ENCODE measurements at places on chromosomes 7 and 10.
A peak's percentile ranks its signal among the peaks of the same experiment; 100 is the strongest.

DNA sequence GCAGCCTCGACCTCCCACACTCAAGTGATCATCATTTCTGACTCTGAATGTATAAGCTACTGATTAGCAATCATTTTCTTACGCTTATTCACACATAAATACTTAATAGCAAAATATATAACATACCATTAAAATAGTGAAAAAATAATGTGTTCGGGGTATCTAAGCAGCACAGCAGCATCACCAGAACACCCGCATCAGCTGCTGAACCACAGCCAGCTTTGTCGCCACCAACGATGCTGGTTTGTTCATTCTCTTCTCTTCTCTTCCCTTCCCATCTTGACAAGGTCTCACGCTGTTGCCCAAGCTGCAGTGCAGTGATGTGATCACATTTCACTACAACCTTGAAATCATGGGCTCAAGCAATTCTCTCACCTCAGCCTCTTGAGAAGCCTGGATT, 425.1 kb upstream of the LRGUK start:
- H3K27me3 ChIP-seq, result no peaks in the 10 kb centered on the region
- no peak overlapping the region for H3K27ac ChIP-seq
- H3K36me3 ChIP-seq, result no peaks in the 10 kb centered on the region
- no peak overlapping the region for H3K4me3 ChIP-seq
- no peaks in the 10 kb centered on the region for H3K4me1 ChIP-seq

DNA sequence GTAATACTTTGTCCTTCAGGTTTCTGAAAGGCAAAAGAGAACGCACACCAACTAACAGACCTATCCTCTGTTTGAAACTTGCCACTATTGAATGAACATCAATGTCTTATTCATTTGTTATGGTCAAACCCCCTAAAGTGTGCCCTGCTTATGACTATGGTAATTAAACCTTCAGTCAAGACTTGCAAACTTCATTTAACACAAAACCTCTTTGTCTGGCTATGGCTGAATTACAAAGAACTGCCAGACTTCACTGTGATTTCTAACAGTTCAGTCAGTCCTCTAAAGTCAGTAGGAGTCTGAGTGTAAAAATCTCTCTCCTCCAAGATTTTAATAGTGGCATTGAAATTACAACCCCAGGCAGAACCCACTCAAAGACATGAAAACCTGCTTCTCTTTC, 702.5 kb upstream of the LRRN3 start:
- H3K4me3 ChIP-seq, result no peak overlapping the region
- no peaks in the 10 kb centered on the region for H3K27me3 ChIP-seq
- no peaks in the 10 kb centered on the region for H3K36me3 ChIP-seq
- peaks cover 13% of the 10 kb centered on the region for H3K4me1 ChIP-seq
- DNase-seq, result no peak

- no peaks in the 10 kb centered on the region for H3K36me3 ChIP-seq
- peaks cover 100% of the 10 kb centered on the region for H3K27me3 ChIP-seq
- H3K4me3 ChIP-seq, result peak overlapping the region; percentile 22
- peaks cover 5% of the 10 kb centered on the region for H3K4me1 ChIP-seq
Measured at GRCh38 chr10:114045136-114046086, 1.7 kb downstream of the ADRB1 start.

GRCh38 chr10:74056050-74056818, 58.3 kb downstream of the VCL start:
- no peaks in the 10 kb centered on the region for H3K36me3 ChIP-seq
- H3K4me3 ChIP-seq, result no peak overlapping the region
- H3K27me3 ChIP-seq, result no peaks in the 10 kb centered on the region
- H3K4me1 ChIP-seq, result no peaks in the 10 kb centered on the region
- no peak overlapping the region for H3K27ac ChIP-seq
- no peak for DNase-seq

- H3K27ac ChIP-seq, result no peak overlapping the region
- H3K4me1 ChIP-seq, result peaks cover 10% of the 10 kb centered on the region
- DNase-seq, result peak; percentile 20
- H3K4me3 ChIP-seq, result no peak overlapping the region
- H3K36me3 ChIP-seq, result no peaks in the 10 kb centered on the region
Measured at GRCh38 chr7:100856871-100857282, 4.4 kb downstream of the SLC12A9 start.

GRCh38 chr10:20005638-20006037, 189.4 kb downstream of the PLXDC2 start:
- no peaks in the 10 kb centered on the region for H3K27me3 ChIP-seq
- H3K27ac ChIP-seq, result no peak overlapping the region
- no peaks in the 10 kb centered on the region for H3K4me1 ChIP-seq
- H3K4me3 ChIP-seq, result no peak overlapping the region
- no peaks in the 10 kb centered on the region for H3K36me3 ChIP-seq
- DNase-seq, result no peak

GRCh38 chr10:104018471-104018870, 51.5 kb downstream of the SLK start:
- no peaks in the 10 kb centered on the region for H3K4me1 ChIP-seq
- H3K27me3 ChIP-seq, result no peaks in the 10 kb centered on the region
- no peak overlapping the region for H3K27ac ChIP-seq
- no peaks in the 10 kb centered on the region for H3K36me3 ChIP-seq

DNA sequence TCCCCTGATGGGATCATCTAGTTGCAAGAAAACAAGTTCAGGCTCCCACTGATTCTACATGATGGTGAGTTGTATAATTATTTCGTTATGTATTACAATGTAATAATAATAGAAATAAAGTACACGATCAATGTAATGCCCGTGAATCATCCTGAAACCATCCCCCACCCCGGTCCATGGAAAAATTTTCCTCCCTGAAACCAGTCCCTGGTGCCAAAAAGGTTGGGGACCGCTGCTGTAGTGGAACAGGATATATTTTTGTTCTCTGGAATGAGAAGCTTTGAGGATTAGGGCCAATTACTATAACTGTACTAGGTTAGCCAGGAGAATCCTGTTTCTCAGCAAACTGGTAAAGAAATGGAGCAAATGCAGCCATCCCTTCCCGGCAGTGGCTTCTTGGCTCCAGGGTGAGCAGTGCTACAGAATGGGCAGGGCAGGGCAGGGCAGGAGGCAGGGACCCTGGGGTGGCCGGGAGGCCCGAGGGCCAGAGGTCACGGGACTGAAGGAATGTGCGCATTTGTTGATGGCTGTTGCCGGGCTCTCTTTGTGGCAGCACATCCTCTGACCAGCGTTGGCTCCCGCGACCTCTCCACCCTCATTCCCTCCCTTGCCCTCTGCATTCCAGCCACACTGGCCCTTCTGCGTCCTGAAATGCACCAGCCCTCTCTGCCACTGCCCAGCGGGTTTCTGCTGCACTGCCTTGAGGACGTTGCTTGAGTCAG, 162.3 kb upstream of the NPS start:
- H3K36me3 ChIP-seq, result no peaks in the 10 kb centered on the region
- no peaks in the 10 kb centered on the region for H3K27me3 ChIP-seq
- DNase-seq, result peak; percentile 22
- H3K4me3 ChIP-seq, result no peak overlapping the region
- no peaks in the 10 kb centered on the region for H3K4me1 ChIP-seq

DNA sequence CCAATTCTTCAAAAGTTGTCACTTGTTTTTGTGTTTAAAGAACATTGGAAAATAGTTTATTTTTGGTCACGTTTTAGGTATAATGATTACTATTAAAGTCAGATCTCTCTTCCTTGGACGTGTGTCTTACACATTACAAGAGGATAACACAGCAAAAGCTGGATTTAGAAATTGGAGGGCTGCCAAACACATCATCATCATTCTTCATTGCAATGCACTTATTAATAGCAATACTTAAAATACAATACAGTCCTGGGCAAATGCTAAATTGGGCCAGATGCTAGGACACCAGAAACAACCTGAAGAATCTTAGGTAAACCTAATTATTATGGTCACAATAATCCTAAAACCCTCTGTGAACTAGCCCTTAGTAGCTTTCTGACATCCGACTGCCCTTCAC, 303.6 kb downstream of the DGKB start:
- no peak overlapping the region for H3K27ac ChIP-seq
- no peaks in the 10 kb centered on the region for H3K36me3 ChIP-seq
- no peak for DNase-seq
- H3K4me1 ChIP-seq, result no peaks in the 10 kb centered on the region
- no peaks in the 10 kb centered on the region for H3K27me3 ChIP-seq
